ENCODE measurements at places on chromosomes 5 and 9.
A peak's percentile ranks its signal among the peaks of the same experiment; 100 is the strongest.

DNA sequence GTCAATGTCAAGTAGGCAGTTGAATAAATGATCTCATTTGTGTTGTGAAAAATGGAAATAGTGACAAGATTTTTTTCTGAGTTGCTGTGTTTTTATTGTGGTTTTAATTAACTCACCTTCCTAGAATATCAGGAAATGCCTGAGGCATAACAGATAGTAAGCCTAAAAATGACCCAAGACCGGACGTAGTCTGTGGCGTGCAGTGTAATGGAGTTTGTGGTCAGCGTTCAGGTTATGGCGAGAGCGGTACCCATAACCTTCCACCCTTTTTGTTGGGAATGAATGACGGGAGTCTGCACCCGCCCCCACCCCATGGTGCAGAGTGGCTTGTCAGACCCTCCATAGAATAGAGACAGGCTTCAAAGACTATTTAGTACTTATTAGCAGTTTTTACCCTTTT, 119.3 kb downstream of the GALNT10 start:
- DNase-seq = no peak

DNA sequence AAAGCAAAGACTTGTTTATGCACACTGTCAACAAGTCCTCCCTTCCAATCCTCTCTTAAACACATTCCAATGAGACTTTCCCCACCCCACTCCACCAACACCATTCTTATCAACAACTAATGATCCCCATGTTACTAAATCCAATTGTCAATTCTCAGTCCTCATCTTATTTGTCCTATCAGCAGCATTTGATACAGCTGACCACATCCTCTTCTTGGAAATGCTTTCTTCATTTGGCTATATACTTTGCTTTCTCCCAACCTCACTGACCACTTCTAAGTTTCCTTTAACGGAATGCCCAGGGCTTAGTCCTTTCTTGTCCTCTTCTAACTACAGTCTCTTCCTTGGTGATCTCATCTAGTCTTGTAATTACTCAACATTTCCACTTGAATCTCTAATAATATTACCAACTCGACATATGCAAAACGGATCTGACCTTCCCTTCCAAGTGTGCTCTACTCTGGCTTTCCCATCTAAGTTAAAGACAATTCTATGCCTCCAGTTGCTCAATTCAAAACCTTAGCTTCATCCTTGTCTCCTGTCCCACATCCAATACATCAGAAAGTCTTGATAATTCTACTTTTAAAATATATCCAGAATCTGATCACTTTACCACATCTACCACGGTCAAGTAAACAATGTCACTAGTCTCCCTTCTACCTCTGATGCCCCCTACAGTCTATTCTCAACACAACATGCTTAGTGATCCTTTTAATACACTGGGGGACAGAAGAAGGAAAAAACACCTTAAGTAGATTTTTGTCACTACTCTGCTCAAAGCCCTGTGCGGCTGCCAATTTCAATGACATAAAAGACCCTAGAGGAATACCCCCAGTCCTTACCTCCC, 25.5 kb downstream of the AGTPBP1 start:
- DNase-seq = peak; percentile 48

DNA sequence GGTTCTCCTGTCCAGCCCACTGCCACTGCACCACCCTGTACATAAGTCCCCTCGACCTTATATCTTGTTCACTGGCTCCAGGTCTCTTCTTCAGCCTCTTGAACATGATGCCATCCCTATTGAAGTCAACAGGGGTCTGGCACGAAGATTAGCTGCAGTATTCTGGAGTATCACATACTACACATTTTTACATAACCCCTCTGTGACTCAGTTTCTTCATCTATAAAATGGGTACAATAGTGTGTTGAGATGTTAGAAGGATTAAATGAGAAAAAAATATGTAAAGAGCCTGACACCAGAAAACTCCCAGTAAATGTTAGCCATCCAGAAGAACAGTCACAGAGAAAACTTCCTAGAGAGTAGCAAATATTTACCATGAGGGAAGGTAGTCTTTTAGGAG, 98.9 kb downstream of the PIK3R1 start:
- DNase-seq = no peak

GRCh38 chr5:129243039-129243438, 148.5 kb downstream of the ISOC1 start:
- DNase-seq = no peak

DNA sequence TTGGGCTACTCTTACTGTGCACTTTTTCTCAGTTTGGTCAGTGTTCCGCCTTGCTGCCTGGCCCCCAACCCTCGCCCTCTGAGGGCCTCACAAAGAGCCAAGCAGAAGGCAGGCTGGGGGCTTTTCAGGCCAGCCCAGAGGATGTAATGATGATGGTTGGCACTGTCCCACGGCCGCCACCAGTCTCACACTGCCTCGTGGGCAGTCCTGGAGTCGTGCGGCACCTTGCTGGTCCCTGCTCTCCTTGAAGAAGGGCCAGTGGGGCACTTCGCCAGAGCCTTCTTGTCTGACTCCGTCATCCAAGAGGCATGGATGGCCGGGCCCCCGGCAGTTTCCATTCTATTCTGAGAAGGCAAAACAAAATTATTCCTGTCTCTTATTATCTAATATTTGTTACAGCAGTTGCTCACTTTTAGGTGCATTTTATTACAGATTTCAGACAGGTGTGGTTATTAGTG, 21.0 kb downstream of the TENT4A start:
- no peak for DNase-seq

Measured in GM12878 (cell line).